Brain (organoid and tissue), 16 donors: ENCODE measurements at places on chromosomes 7 and 10.
A peak's percentile ranks its signal among the peaks of the same experiment; 100 is the strongest.

GRCh38 chr7:80335511-80336231 lies 176.2 kb downstream of the GNAT3 start:
- DNase-seq = no peak

- no peak for DNase-seq
Measured at GRCh38 chr10:71316786-71317160, 2.3 kb upstream of the SLC29A3 start.

DNA sequence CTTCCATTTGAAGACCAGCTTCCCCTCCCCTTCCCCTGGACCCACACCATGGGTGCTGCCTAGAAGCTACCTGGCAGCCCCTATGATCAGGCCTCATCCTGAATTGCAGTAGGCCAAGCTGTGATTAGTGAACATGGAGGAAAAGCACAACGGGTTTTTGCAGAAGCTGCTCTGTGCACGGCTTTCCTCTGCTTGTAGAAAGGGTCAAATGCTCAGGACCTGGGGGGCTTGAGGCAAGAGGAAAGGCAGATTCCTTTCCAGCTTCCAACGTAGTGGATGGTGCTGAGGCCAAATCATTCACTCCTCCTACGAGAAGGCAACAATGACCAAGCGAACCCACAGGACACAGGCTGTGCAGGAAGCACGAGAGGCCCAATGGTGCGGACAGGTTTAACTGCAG lies 410.3 kb upstream of the SHH start:
- no peak for DNase-seq

DNA sequence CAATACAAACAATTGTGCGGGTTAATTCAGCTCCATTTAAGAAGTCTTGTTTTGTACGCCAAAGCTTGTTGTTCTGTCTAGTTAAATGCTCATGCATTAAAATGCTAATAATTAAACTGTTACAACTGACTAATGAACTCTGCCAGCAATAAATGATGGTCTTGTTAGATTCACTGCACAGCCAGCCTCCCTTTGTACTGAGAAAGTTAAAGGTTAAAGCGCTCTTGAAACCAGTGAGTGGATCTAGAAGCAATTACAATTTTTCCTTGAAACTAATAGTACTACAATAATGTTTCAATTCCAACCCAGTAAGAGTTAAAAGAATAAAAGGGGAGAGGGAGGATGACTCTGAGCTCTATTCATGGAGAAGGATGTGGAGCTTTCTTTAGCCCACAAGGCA lies 233.0 kb downstream of the EMX2 start:
- no peak for DNase-seq

GRCh38 chr10:35752469-35753461 lies 110.7 kb upstream of the FZD8 start:
- peak; percentile 49 for DNase-seq

- no peak for DNase-seq
Measured at GRCh38 chr10:116186273-116186672, 86.7 kb downstream of the GFRA1 start.

DNA sequence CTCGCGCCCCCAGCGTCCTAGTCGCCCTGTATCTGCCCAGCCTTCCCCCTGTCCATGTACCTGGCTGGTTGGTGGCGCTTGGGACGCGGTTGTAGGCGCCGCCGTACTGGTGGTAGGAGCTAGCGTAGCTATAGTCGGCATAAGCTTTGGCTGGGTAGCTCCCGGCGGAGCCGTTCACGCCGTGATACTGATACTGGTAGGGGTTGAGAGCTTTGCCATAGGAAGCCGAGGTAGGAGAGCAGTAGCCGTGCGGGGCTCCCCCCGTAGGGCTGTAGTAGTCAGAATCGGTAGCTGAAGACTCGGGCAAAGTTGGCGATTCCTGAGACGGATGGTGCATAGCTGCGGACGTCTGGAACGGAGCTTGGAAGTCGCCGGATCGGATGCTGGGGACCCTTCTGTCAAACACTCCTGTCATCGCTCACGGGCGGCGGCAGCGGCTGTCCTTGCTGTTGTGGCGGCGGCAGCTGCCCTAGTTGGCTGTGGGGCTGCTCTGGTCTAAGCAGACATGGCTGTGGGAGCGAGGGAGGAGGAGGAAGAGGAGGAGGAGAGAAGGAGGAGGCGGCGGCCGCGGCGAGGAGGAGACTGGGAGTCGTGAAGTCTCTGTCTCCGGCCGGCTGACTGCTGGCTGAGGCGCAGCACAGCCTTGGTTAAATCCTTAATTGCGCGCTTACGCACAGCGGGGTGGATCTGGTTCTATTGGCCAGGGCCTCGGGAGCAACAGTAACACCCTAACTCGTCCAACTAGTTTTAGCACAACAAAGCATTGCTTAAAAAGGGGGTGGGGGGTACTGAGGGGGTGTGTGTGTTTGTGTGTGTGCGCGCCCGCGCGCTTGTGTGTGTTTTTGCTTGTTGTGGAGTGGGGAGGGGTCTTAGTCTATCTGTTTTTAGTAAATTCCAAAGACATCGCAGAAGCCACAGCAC lies at the start of gene DLX5:
TSS of gene DLX5 (minus strand) at position 623 of the 921 bp plus-strand sequence. CDS start at position 415, 208 bp downstream.
- peak; percentile 72 for DNase-seq

- DNase-seq = no peak
Measured at GRCh38 chr7:143909863-143910262, 7.9 kb upstream of the TCAF1 start.

GRCh38 chr10:113103131-113103840 lies 153.2 kb downstream of the TCF7L2 start:
- DNase-seq = no peak

GRCh38 chr10:43689618-43689954 lies 40.9 kb upstream of the ZNF32 start:
- no peak for DNase-seq

DNA sequence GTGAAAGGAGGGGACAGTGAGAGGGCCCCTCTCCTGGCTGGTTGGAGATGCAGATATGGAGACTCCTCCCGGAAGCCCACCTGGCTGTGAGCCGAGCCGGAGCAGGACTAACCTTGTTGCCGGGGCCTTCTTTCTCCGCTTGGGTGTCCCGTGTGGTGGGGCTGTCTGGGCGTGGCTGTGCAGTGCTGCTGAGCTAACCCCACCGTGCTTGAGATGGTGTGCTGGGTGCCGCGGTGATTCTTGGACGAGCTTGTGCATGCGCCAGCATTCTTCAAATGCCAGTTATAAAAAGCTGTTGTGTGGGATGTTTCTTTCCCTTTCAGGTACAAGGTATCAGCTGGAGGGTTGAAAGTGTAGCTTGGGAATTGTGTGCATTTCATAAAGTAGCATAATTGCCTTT lies 48.8 kb downstream of the DAGLB start:
- DNase-seq = no peak

DNA sequence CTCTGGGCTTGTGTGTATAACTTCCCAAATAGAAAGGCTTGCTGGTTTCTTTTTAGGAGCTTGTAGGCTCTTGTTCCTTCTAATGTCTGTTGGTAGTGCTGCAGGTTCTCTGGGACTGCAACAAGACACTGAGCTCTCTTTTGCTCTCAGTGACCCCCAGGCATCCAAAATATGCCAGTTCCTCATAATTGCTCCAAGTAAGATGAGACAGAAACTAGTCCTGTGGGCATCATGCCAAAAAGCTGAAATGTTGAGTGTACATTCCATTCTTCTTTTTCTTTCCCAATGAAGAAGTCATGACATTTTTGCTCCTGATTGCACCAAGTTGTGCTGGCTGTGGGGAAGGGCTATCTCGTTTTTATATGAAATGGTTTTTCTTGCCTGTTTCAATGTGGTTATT lies 7.1 kb upstream of the BTBD16 start:
- DNase-seq = no peak

DNA sequence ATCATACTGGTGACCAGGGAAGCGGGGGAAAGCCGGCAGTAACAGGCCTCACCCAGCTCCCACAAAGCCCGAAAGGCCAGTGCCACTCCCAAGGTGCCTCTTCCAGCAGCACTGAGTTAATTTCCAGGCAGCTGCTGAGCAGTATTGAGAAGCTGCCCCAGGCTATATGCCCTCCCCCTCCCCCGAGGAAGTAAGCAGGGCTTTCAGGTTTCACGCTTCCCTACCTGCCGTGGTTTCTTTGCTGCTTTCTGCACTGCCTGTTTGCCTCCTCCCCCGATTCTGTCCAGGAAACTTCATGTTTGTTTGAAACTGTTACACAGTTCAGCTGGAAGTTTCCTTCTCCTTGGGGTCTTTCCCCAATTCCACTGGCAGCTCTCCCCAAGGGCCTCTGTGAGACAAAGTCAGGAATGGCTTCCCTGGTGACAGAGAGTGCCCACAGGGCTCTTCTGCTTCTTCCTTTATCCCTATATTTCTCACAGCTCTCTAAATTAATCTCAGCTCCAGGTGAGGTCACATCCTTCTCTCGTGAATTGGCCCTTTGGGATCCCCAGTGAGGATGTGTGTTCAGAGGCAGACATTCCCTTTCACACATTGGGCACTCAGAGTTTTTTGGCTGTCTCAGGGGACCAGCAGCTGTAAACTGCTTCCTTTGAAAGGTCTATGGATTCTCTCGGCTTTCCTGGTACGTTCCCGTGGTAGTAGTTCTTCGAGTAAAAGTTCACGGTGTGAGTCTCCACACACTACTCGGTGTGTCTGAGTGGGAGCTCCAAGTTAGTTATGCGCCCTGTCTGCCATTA lies 19.4 kb downstream of the C1GALT1 start:
- no peak for DNase-seq

DNA sequence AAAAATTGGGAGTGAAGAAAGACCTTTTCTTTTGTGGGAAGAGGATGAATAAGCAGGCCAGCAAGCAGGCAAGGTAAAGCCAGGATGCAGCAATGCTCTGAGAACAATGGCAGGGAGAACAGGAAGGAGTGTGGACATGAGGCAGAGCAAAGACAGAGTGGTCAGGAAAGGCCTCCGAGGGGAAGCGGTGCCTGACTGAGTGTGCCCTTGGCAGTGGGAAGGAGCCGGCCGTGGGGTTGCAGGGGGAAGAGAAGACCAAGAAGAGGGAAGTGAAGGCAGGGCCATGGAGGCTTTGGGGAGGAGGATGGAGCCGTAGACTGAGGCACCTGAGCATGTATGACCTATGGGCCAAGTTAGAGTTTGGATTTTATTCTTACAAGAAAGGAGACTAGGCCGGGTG lies 21.9 kb upstream of the ZNF212 start:
- DNase-seq = no peak

DNA sequence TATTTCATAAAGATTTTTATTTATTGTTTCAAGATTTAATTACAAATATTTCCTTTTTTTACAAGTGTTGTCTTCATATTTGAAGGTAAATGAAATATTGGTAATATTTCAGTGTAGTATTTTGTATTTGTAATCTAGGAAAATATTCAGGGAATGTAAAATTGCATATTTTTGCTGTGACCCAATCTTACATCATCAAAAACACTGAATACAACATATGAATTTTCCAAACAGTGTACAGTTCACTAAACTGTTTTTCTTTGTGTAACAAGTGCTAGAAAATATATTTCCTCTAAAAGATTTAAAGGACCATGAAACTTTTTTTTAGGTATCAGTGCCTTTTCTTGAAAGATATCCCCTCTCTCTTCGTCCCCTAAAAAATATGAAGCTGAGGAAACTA lies 251.9 kb upstream of the KCND2 start:
- DNase-seq = no peak

DNA sequence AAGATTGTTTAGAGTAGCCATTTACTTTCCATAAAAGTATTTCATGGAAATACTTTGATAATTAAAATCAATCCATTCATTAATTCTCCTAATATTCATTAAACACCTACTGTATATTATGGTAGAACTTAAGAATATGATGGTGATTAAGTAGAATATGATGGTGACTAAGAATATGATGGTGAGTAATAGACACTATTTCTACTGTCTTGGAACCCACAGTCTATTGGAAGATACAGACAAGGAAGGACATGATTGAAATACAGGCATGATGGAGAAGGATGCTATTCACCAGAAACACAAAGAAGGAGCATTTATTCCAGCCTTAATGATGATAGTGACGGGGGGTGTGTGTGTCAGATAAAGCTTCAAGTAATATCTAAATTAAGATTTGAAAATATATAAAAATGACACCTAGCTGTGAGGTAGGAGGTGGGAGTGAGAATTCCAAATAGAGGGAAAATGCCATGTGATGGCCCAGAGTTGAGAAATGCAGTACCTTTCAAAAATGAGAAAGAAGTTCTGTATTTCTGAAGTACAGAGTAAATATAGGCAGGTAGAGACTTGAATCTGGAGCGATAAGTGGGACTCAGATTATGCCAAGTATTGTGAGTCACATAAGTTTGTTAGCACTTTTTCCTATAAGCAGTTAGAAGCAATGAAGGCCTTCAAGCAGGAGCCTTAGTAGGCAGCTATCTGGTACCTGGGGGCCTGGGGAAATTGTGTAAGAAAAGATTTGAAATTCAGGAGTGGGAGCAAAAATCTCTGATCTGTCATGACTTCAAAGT lies 12.5 kb upstream of the CDK13 start:
- DNase-seq = no peak

DNA sequence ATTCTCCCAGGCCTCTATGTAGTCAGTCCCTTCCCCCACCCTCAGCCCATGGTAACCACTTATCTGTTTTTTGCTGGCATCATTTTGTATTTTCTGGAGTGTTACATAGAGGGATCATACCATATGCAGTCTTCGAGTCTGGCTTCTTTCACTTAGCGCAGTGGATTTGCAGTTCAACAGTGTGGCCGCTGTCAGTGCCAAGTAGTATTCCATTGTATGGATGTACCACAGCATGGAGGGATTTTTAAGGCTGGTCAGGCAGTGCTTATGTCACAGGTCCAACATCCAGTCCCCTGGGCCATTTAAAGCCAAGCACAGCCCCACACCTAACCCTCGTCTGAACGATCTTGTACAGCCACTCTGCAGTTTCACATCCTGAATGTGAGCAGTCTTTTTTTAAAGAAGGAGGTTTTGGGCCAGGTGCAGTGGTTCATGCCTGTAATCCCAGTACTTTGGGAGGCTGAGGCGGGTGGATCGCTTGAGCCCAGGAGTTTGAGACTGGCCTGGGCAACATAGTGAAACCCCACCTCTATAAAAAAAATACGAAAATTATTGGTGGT lies 121.8 kb downstream of the CUX1 start:
- no peak for DNase-seq

DNA sequence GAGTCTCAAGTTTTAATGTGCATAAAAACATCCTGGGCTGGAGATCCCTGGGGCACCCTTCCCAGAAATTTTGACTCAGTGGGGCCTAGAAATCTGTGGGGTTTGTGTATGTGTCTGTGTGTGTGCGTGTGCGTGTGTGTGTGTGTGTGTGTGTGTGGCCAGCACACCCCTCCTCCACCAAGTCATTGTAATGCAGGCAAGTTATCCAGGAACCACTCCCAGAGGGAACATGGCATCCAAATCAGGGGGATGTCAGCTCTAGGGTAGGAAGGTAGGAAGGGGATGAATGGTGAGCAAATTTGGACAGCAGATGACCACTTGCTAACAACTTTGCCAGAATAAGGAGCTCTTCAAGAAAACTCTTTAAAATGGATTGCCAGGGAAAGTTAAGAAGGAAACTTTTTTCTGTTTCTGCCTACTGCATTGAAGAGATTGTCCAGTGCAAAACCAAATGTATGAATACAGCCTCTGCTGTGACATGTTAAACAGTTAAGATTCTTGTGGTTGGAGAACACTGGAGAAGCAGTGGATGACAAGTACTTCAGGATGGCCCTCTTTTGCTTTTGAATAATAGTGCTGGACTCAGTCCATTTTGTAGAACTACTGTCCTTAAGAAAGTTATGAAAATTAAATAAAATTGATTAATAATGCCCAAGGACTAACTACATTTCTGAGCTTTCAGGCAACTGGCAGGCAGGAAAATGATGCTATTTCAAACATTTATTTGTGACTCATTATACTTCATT lies 12.3 kb downstream of the STAMBPL1 start:
- no peak for DNase-seq

- DNase-seq = no peak
Measured at GRCh38 chr10:94420998-94421528, 18.7 kb downstream of the TBC1D12 start.
